ENCODE measurements at places on chromosomes 6 and 20. TPM values are rescaled to one million over a fixed set of nuclear protein-coding genes. Genes with fewer than 3 reads are reported as not detected.

HTR1E gene
- 0.73 TPM for polyA plus RNA-seq

DNA sequence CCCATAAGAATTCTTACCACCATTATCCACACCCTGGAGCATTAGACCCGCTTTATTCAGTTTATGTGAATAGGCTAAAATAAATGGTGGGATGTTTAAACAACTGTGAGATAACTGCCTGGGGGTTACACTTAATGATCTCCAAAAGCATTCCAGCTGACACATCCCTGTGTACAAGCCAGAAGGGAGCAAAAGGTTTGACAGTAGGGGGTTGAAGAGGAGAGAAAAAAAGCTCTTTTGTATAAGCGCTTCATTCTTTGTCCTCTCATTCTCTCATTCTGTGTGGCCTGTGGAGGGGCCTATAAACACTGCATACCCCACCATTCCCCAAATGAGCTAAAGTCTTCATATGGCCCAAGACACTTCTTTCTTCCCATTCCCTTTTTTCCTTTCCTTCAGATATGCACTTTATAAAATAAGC is 30.8 kb upstream of the COL21A1 start:
- no peak for DNase-seq

PXMP4 gene
- 8.3 TPM for polyA plus RNA-seq

GRCh38 chr6:134875367-134875766 is 74.5 kb downstream of the ALDH8A1 start:
- DNase-seq: no peak

DNA sequence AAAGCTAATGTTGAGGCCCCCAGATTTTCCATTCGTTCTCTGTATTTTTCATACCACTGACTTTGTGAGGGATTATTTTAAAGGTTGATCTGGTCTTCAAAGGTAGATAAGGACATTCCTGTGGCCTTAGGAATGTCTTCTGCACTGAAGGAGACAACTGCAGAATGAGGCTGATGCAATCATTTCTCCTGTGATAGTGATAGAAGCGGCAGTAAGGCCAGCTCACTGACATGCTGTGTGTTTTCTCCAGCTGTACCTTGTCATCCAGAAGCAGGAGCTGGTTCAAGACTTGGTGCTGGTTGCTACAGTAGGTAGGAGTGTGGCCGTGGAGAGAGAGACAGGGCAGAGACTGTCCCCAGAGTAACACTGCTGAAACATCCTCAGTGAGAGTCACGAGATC is 53.8 kb downstream of the DCBLD1 start:
- no peak for DNase-seq

SGK2 gene
- 77.4 TPM for polyA plus RNA-seq

DNA sequence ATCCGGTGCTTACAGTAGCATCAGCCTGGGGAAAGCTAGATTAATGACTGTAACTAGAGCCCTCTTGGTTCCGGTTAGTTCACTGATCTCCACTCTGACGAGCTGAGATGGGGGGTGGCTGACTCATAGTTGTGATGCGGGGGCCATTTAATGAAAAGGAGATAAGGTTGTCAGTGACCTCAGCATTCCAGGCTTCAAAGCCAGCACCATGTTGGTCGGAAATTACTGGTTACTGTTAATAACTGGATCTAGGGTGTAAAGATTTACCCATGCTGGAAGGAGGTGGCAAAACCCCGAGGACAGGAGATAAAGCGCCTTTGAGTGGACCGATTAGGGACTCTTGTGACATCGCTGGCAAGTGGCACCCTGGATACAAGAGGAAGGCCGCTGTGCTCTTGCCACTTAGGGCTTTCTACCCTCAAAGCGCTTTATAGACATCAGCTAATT is 21.1 kb downstream of the FOXC1 start:
- no peak for DNase-seq

Data from left renal pelvis (tissue), 4 donors.